ENCODE measurements at places on chromosomes 7 and 10.

DNA sequence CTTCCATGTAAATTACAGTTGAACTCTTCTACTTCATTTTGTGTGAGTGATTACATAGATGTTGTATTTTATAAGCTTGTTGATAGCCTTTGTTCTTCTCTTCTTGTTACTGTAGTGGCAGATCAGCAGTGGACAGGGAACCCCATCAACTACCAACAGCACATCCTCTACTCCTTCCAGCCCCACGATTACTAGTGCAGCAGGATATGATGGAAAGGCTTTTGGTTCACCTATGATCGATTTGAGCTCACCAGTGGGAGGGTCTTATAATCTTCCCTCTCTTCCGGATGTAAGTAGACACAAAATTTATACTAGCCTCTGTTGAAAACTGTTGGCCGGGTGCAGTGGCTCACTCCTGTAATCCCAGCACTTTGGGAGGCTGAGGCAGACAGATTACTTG lies 110.7 kb downstream of the TRIM24 start:
- no peak for DNase-seq

- no peak for DNase-seq
Measured at GRCh38 chr10:102633848-102634247, 10.4 kb upstream of the TRIM8 start.

GRCh38 chr7:151110236-151110940 lies 24.1 kb downstream of the AGAP3 start:
- no peak for DNase-seq

GRCh38 chr10:127338399-127339110 lies 142.2 kb upstream of the INSYN2A start:
- DNase-seq = no peak

DNA sequence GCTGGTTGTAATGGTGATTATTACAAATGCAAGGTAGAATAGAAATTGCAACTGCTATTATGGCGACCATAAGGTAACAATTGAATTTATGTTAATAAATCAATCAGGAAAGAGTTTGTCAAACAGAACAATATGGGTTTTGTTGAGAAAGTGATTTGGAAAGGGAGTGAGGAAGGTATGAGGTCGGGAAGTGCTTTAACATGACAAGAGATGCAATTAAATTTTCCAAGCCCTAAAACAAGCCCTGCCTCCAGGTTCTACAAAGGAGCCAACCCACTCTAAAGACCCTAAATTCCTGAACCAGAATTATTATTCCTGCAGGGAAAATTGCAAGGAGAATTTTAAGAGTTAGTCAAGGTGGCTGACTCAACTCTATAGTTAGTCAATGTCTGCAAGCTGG lies 363.7 kb downstream of the BMPER start:
- DNase-seq = no peak

DNA sequence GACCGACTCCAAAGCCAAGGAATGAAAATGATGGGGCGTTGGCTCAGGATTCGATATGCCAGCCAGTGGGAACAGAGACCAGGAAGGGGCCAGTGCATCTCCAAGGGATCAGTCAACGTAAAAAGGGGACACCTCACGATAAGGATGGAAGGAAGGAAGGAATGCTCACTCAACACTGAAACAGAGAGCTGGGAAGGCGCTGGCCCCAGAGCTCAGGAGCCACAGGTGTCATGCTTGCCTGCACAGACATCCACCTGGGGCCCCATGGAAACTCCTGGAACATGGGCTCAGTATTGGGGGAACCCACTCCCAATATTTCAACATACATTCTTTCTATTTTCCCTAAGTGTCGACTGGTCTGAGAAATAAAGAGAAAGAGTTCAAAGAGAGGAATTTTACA lies 5.3 kb downstream of the MMRN2 start:
- no peak for DNase-seq

- DNase-seq = no peak
Measured at GRCh38 chr7:101975046-101975445, 157.6 kb downstream of the CUX1 start.

DNA sequence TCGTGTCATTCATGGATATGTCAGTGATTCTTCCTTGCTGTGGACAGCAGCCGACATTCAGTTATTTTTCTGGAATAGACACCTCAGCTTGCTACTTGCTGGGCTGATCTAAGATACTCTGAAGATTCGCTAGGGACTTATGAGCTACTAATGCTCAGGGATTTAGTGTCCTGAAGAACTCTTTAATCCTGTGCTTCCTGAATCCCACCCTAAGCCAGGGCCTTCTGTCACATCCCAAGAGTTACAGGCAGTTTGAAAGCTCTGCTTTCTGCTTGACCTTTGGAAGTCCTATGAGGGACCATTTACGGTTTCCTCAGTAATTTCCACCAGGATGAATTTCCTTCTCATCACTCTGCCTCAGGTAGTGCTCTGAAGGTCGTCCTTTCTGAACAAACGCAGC lies at the start of gene PDE6C:
PDE6C (plus strand) TSS at position 227 of the 400 bp plus-strand sequence. CDS start 189 bp downstream, outside the sequence.
- no peak for DNase-seq

GRCh38 chr7:44629829-44630522 lies 23.5 kb downstream of the OGDH start:
- DNase-seq = no peak

DNA sequence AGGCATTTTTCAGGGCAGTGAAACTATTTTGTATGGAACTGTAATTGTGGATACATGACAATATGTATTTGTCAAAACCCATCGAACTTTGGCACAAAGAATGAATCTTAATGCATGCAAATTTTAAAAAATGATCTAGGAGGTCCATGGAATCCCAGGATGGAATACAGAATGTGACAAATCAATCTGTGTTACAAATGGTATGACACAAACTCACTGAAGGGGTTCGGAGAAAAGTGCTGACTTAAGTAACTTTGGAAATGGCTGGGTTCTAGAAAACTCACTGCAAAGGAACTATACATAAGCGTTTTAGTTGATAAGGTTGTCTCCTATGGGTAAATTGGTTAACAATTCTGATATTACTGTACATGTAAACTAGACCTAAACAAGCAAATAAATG lies 26.0 kb downstream of the CALN1 start:
- no peak for DNase-seq

- DNase-seq = peak; percentile 84
Measured at GRCh38 chr7:45921699-45922519, 837 bp upstream of the IGFBP3 start.

GRCh38 chr10:103727546-103727963 lies 127.8 kb downstream of the SH3PXD2A start:
- no peak for DNase-seq

GRCh38 chr10:96747734-96748550 lies 27.6 kb upstream of the PIK3AP1 start:
- DNase-seq = no peak

GRCh38 chr7:4479367-4480039 lies 202.6 kb upstream of the FOXK1 start:
- peak; percentile 4 for DNase-seq

GRCh38 chr7:37234928-37235327 lies 213.7 kb downstream of the ELMO1 start:
- no peak for DNase-seq

- no peak for DNase-seq
Measured at GRCh38 chr10:46037107-46037825, 6.8 kb upstream of the NCOA4 start.

DNA sequence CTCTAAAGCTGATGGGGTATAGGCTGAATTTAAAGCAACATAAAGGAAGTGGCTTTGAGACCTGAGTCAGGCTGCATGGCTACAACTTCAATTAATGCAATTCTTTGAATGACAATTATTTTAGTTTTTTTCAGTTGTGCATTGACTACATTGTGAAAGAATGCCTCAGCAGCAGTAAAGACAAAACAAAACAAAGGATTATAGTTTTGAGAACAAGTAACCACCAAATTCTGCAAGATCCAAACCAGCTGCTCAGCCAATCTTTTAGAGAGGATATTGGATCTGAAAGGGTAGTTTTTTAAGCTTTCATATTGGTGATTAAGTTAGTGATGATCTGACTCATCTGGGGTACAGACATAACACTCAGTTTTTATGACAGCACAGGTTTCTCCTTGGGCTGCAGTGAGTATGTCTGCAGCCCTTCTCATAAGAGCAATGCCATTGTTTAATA lies 40.6 kb upstream of the ABCA13 start:
- DNase-seq = peak; percentile 42

GRCh38 chr7:20364571-20365196 lies 34.0 kb downstream of the ITGB8 start:
- no peak for DNase-seq

GRCh38 chr10:104548090-104548489 lies 93.0 kb upstream of the SORCS3 start:
- DNase-seq = peak; percentile 27

DNA sequence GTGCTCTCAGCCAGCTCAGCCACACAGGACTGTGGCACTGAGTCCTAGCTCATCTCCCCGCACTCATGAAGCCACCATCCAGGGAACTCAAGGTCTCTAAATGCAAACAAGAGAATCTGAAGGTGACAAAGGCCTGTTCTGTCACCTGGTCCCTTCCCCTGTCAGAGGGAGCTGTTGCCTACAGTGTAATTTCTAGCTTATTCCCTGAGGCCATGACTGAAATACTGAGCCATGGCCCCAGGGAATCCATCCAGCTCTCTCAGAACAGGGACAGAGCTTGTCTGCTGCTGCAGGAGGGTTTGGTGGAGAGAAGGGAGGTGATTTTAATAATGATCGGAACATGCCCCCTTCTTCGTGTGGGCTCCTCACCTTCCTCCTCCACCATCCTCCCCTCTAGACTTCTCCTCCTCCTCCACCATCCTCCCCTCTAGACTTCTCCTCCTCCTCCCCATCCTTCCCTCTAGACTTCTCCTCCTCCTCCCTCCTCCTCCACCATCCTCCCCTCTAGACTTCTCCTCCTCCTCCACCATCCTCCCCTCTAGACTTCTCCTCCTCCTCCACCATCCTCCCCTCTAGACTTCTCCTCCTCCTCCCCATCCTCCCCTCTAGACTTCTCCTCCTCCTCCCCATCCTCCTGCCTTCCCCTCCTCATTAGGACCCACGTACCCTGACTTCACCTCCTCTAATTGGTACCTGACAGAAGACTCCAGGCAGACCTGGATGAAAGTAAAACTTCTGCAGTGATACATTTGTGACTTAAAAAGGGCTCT lies 338.0 kb upstream of the MKI67 start:
- peak; percentile 39 for DNase-seq

DNA sequence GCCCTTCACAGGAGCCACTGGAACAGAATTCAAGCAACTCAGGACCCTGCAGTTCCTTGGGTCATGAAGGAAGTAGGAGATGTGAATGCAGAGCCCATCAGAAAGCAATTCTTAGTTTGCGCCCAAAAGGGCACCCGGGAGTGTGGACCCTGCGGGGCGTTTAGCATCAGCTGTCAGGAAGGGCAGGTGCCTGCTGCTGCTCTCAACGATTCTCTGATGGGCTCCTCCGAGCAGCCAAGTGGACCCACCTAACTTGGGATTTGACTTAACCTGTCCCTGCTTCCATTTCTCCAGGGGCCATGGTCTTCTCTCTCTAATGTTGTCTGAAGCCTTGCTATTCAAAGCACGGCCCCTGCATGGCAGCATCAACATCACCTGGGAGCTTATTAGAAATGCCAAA lies 17.1 kb downstream of the CPA5 start:
- DNase-seq = no peak

DNA sequence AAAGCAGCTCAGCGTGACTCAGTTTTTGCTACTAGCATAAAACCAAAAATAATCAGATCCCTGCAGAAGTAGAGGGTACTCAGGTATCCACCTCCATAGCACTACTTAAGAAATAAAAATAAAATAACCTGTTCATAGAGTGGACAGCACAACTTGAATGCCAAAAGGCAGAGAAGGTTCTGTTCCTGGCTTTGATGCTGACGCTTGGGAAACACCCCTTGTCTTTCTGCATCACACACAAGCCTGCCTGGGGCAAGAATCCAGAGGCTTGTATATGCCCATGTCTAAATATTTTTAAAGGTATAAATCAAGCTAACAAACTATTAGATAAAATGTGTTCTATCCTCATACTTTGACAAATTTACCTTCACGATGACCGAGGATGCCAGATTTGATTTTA lies 207.3 kb downstream of the KIAA1217 start:
- no peak for DNase-seq

GRCh38 chr7:26593393-26593792 lies 271.0 kb downstream of the SKAP2 start:
- DNase-seq = no peak

- DNase-seq = peak; percentile 79
Measured at GRCh38 chr7:140696680-140697446, at the start of gene NDUFB2. Gene NDUFB2 (plus strand): TSS chr7:140696708. CDS start chr7:140696745, 37 bp downstream.

DNA sequence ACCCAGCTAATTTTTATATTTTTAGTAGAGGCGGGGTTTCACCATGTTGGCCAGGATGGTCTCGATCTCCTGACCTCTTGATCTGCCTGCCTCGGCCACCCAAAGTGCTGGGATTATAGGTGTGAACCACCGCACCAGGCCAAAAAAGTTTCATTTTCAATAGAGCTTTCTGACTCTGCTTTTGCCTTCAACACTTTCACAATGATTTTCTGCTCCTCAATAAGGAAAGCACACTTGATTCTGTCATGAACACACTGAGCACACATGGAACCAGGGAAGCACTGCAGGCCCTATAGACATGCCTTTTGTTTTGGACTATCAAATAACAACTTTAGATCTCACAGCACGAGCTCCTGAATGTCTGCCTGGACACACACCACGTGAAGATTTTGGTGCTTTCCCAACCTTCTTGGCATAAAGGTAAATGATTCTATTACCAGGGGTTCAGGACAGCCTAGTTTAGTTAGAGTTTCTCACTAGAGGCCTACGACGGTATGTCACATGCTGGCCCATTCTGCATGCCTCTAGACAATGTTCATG lies 8.0 kb downstream of the RRP12 start:
- no peak for DNase-seq

DNA sequence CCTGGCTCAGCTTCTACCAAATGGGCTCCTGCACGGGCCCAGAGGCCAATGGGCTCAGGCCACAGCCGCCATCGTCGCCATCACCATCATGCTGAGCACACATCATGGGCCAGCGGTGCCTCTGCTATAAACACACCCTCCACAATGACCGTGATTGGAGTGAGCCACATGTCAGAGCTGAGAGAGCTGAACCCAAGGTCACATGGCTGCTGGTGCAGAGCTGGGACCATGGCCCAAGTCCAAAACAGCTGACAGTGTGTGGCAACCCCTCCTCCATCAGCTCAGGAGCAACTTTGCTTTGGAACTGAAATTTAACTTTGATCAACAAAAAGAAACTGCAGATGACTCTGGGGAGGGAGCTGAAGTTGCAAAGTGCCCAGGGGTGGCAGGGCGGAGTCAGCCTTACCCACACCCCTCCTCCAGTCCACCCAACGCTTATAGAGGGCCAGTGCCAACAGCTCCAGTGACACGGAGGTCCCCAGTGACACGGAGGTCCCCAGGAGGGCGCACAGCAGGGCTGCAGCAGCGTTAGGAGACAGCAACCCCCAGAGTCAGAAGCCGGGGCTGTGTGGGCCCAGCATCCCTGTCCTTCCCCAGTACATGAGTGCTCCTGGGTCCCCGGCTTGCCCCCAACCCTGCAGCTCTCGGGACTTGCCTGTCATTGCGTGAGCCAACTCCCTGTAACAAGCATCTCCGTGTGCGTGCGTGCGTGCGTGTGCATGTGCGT lies 249.6 kb downstream of the ELFN1 start:
- DNase-seq = no peak

- DNase-seq = no peak
Measured at GRCh38 chr7:112981966-112982365, 104.7 kb downstream of the GPR85 start.

GRCh38 chr10:97210543-97210960 lies 24.8 kb upstream of the SLIT1 start:
- peak; percentile 67 for DNase-seq

GRCh38 chr10:72009425-72010081 lies 45.4 kb downstream of the CHST3 start:
- DNase-seq = peak; percentile 96

All from EL (cell line).